ENCODE measurements at places on chromosomes 3 and 15.
A peak's percentile ranks its signal among the peaks of the same experiment; 100 is the strongest.

- DNase-seq, result no peak
Observed at GRCh38 chr3:50486219-50486888, 17.1 kb downstream of the CACNA2D2 start.

GRCh38 chr3:100603469-100603868 is 5.9 kb upstream of the ADGRG7 start:
- no peak for DNase-seq

- no peak for DNase-seq
Observed at GRCh38 chr3:174441588-174442301, 417.4 kb upstream of the NAALADL2 start.

- peak; percentile 31 for DNase-seq
Observed at GRCh38 chr15:96947296-96948229, 617.1 kb downstream of the NR2F2 start.

DNA sequence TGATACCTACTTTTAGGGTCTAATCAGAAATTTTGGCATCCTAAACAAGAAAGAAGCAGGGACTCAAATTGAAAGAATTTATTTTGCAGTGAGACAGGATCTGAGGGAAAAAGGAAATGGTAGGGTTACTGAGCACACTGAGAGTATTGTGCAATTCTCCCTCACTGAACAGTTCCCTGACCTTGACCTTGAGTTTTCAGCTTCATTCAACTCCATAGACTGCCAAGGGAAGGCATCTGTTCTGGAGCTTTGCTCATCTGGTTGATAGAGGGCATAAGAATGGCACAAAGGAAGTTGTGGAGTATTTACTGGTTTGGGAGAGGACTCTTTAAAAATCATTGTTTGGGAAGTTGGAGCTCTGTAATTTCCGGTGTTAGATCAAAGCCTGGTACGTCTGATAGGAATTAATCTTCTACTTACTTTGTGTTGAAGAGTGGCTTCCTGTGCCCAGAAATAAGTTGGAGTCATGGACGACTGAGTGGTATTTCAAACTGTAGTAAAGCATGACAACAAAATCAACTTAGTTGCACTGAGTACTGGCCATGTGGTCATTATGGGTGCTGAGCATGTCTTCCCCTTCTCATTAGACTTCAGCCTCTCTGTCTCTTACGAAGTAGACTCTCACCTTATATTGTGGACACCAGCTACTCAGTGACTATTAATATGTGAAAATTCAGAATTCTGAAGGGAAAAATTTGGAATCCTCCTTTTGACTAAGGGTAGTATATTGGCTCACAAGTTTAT is 40.8 kb downstream of the CLDN1 start:
- DNase-seq, result no peak

DNA sequence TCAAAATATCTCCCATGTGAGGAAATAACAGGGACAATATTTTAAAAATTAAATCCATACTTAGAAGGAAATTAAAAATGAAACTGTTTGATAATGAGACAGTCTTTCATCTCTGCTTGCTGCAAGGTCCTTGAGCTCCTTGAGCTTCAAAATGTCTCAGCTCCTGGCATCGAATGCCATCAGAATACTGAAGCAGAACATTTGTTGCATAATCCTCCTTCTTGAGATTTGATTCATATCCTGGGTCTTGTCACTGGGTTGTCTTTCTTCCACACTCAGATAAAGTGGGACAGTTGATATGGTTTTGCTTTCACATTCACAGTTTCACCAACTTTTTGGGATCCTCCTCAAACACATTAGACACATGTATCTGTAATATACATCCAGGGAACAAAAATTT is 27.8 kb downstream of the COL8A1 start:
- no peak for DNase-seq

DNA sequence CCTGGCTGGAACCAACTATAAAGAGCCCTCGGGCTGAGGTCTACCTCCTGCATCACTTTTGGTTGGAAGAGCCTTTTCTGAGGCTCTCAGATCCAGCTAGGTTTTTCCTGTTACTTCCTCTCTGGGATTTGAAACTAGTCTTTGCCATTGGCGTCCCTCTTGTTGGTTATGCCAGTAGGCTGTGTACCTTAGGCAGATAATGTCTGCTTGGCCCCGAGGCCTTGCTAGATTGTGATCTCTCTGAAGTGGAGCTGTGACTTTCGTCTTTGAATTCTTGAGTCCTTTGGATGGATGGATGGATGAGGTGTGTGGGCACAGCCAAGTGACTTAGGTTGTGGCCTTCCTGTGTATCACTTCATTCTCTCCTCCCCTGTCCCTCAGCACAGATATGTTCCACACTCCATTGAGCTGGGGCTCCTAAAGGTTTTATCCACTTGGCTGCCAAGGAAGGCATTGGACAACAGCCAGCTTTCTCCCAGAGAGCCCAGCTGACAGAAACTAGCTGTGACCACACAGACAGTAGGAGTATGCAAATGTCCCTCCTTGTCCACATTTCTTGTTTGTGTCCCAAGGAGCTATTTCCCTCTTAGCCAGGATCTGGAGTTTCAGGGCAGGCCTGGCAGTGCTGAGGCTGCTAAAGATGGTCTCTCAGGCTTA is 7.9 kb upstream of the DNAJC17 start:
- no peak for DNase-seq

GRCh38 chr15:71079208-71080044 is 35.8 kb upstream of the THSD4 start:
- DNase-seq, result no peak

DNA sequence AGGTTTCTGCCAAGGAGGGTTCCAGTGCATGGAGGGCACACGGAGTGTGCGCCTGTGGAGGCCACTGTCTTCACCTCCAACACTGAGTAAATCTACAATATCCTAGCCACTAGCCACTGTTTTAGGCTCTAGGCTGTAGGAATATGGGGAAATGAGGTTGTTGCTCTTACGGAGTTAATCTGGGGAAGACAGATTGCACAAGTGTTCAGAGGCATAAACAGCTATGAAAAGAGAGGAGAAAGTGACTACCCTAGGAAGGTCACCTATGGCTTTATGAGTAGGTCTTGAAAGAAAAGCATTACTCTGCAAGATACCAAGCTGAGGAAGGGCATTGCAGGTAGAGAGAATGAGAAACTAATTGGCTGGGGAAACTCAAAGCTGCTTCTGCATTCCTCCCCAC is 85.7 kb downstream of the CYP19A1 start:
- no peak for DNase-seq

GRCh38 chr3:189941679-189942078 is 179.0 kb downstream of the P3H2 start:
- no peak for DNase-seq

GRCh38 chr3:174266476-174266875 is 592.7 kb upstream of the NAALADL2 start:
- DNase-seq, result no peak

- no peak for DNase-seq
Observed at GRCh38 chr15:71662306-71662705, 148.0 kb upstream of the NR2E3 start.

DNA sequence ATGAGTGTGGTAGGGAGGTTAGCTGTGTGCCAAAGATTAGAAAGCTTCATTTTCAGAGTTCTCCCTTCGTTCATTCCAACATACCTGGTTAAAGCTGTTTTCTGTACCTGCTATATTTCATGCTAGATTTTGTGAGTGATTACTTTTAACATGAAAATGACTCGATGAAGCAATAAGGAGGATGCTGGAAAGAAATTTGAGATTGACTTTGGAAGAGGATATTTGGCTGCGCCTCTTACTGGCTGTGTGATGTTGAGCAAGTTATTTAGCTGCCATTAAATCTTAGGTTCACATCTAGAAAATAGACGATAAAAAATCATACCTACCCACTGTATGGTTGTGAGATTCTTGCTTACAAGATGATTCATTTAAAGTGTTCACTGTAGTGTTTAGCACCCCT is 288.7 kb downstream of the ZIC4 start:
- no peak for DNase-seq

- DNase-seq, result peak; percentile 7
Observed at GRCh38 chr3:108153451-108153981, 62.7 kb upstream of the CD47 start.

DNA sequence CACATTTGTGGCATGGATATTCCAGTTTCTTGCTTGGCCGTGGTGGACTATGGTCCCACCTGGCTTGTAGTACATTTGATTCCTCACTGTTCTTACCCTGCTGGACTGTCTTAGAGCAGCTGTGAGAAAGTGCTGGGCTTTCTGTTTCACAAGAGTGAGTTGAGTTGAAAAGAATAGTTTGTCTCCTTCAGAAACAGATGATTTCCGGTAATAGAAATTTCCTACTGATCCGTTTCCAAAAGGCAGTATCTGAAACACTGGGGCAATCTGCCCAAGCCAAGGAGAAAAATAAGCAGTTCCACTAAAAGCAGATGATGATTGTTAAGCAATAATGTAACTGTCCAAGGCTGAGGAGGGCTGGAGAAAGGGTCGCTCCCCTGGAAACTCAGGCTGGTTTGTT is 96.0 kb downstream of the SUCLG2 start:
- DNase-seq, result no peak

DNA sequence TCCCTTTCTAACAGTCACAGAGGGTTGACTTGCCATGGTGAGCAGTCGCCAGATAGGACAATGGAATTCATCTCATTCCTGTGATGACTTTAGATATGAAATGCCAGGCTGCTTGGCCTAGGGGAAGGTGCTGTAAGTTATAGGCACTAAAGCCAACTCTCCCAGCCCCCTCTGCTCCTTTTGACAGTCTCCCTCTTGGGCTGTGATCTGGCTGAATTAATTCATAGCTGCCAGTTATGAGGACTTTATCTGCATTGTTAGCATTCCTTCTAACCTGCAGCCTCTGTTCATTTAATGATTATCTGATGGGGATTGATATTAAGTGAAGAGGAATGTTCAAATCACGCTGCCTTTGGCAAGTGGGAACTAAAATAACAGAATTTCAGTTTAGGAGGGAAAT is 427.1 kb upstream of the RASGRP1 start:
- no peak for DNase-seq

DNA sequence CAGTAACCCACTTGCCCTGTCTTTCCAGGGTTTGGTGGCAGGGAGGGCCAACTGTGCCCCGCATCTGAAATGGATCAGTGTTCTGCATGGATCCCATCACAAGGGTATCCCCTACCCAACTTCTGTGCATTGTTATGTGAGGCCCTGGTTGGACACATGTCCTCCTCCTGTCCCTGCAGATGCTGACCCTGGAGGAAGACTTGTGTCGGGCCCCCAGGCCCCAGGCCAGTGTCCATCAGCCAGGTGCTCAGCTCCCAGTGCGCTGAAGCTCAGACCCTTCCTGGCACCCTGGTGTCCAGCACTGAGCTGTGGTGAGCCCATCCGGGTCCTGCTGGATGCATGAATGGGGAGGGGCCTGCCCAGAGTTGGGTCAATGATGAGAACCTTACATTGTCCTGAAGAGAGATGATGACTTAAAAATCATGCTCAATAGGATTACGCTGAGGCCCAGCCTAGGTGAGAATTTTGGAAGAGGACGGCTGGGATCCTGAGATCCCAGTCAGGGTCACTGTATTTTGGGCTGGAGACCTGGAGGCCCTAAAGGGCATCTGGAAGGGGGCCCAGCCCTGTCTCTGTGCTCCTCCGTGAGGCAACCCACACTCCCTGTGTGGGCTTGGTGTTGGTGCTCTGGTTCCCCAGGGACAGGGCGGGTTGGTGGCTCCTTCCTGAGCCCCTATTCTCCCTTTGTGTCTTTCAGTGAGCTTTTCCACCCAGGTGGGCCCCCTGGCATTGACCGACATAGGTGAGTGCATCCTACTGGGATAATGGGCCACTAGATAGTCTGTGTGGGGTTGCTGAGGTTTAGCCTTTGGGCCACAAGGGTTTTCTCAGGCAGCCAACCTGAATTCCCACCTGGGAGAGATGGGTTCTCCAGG is 199.1 kb downstream of the UBE3A start:
- no peak for DNase-seq

- no peak for DNase-seq
Observed at GRCh38 chr3:138578141-138578540, 15.9 kb downstream of the CEP70 start.

GRCh38 chr15:45603881-45604280 is 16.7 kb downstream of the BLOC1S6 start:
- no peak for DNase-seq

DNA sequence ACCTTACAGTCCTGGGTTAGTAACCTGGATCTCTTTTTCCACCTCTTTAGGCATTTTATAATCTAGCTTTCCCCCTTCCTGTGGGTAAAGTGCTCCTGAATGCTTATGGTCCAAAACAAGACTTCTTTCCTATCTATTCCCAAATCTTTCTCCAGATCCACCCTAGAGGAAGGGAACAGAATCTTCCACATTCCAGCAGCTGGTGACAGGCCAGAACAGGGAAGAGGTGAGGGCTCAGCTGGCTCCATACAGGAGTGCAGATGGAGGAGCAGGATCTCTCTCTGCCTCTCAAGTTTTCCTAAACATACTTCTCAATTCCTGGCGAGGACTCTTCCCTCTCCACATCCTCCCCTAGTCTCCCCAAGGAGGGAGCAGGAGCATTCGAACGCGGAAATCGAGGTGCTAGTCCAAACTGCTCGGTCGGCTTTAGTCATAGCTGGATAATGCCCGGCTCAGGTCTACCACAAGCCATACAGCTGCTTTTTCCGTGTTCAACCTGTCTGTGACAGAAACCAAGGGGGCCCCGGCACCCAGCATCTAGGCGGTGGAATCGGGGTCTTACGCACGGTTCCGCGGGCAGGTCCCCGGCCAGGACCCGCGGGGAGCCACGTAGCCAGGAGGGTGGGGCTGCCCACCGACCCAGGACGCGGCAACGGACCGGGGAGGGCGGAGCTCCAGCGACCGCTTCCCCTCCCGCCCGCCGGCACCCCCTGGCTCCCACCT is 4.0 kb downstream of the RASSF1 start:
- DNase-seq, result no peak

GRCh38 chr15:27846722-27847395 is 252.3 kb downstream of the OCA2 start:
- no peak for DNase-seq

GRCh38 chr15:70078578-70079417 is 18.9 kb downstream of the TLE3 start:
- no peak for DNase-seq

DNA sequence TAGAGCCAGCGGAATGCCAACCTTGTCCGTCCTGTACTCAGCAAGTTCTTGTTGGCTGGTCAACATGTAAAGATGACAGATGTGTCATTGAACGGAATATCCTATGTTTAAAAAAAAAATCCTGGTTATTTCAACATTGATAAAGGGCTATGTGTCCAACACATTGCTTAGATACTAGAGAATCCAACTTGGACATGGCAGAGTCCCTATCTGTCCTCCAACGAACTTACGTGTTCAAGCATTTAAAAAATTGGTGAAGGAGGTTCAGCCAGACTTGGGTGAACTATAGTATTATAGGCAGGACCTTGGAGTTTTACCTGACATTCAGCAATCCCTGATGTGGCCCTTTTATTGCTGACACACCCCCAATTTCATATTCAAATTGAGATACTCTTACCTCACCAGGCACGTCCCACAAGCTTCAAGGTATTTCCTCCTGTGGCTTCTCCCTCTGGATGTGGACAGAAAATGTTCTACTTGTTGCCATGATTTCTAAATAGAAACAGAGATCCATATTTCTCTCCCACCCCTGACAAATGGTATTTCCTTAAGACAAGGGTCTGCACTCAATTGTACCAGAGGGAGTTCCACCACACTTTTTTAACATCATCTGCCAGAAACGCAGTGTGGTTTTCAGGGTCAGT is 207.7 kb upstream of the TPM1 start:
- no peak for DNase-seq

- no peak for DNase-seq
Observed at GRCh38 chr3:83928391-83928790, 1030.4 kb upstream of the CADM2 start.
